ENCODE measurements at places on chromosomes 12 and 14.

DNA sequence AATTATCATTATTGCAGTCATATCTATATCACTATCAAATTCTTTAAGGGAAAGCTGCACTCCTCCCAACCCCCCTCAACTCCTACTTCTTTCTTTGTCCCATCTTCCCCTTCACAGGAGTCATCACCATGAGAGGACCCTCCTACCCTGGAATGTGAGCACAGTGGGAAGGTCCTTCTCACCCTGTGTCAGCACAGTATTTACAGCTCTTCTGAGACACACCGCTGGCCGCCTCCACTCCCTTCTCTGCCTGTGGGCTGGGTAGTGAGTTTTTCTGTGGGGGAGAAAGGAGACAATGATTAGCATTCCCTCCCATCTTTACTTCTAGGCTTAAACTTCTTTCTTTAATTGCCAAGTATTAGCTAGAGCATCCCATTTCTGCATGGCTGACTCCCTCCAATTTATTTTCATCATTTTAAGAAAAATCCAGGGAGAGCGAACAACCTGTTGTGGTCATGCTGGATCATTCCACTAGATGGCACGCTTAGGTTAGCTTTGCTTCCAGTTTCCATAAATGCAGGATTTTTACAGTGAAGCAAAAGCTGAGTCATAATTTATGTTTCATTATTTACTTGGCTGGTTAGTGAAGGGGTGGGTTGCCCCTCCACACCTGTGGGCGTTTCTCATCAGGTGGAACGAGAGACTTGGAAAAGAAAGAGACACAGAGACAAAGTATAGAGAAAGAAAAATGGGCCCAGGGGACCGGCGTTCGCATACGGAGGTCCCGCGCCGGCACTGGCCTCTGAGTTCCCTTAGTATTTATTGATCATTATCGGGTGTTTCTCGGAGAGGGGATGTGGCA lies 188.5 kb downstream of the ALX1 start:
- DNase-seq, result peak; percentile 2

DNA sequence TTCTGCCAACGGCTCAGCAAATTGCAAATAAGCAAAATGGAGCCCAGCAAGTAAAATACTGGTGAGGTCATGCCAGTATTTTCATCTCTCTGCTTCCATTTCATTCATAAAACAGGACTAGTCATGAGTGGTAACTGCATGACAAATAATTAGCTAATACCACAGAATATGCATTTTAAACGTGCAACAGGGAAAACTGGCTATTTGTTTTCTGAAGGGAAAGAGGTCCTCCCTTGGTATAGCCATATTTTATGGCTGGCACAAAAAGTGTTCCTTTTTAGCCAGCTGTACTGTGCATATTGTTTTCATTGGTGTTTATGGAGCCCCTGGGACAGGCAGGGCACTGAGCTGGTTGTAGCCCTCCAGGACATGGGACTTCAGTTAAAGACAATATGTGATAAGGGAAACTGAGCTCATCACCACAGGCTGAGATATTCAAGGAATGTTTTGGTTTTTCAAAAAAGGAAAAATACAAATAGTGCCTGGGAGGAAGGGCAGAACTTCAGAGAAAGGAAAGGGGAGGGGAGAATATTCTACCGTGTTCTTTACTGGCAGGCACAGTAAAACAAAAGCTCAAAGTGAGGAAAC lies 26.1 kb upstream of the FOXN3 start:
- no peak for DNase-seq

- no peak for DNase-seq
These were observed 410.3 kb downstream of the SLC6A15 start for GRCh38 chr12:84502180-84502860.

DNA sequence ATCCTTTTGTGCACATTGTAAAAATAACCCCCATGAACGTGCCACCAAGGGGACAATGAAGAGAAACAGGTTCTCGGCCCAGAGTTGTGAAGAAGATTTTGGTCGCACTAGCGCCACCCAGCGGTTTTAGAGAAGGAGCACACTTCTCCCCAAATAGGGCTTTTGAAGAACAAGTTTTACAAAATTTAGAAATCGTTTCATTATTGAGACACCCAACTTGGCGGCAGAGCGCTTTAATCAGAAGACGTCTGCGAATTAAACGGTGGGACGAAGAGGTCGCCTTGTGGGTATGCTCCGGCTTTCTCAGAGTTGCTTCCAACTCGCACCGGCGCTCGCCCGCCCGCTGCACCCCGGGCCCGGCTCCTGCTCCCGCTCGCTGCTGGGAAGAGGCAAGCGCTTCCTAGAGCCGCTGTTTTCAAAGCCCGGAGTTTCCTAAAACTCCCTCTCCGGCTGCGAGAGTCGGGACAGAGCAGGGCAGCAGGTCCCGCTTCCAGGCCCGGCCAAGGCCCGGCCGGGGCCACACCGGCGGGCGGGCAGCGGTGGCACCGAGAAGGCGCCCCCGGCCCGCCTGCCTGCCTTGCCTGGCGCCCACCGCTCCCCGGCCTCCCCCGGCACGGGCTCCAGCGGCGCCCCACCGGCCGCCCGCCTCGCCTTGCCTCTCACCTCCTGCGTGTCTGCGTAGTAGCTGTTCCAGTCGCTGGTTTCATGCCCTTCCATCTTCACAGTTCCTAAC lies 645 bp downstream of the FOXA1 start:
- no peak for DNase-seq

DNA sequence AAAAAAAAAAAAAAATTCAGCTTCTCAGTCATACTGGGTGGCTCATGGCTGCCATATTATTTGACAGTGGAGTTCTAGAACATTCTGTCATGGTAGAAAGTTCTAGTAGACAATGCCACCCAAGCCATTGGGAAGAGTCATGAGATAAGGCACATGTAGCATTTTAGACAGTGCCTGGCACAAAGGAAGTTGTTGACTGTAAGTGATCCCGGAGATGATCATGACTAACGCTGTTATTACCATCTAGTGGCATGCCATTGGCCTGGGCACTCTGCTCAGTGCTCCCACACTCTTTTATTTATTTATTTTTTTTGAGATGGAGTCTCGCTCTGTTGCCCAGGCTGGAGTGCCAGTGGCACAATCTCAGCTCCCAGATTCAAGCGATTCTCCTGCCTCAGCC lies 80.4 kb downstream of the FOXN4 start:
- DNase-seq, result no peak

DNA sequence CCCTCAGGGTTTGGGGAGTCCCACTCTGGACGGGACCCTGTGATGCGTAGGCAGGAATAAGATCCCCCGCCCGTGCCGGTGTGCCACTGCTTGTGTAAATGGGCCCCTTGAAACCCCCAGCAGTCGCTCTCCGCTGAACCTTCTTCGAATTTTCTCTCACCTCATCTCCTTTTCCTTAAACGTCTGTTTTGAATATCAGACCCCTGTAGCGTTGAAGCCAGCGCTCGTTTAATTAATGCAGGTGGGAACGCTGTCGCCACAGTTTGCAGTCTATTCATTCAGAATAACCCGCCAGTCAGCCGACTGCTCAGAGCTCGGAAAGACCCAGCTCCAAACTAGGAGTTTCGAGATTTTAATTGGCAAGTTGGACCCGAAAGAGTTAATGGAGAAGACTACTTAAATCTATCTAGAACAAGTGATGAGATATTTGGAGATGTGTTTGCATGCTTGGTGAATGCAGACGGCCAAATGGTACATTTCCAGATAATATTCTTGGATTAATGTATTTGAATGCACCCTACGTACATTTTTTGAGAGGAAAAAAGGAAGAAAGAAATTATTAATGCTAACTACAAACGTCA lies 739 bp upstream of the PPP2R5E start:
- DNase-seq, result no peak

GRCh38 chr12:34347367-34347766 lies 325.1 kb downstream of the ALG10 start:
- no peak for DNase-seq

Data from GM19239 (cell line).